Fibroblast of skin of back (primary cell): ENCODE measurements at places on chromosomes 5 and 9.

DNA sequence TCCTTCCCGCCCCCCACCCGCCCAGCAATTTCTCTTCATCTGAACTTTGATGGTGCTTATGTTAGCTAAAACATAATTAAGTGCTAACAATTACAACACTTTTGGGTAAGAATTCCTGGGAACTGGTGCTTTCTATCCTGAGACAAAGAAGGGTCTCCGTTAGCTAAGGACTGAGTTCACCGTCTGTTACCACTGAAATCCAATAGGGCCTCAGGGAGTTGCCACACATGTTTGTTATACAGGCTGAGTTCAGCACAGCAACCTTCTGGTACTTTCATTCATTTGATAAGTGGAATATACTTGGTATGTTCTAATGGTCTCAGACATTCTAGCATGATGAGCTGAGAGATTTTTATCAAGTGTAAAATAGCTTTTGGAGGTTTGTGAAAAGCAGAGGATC, 437.9 kb downstream of the EFNA5 start:
- DNase-seq = no peak

GRCh38 chr9:37989701-37990100, 79.3 kb downstream of the SHB start:
- no peak for DNase-seq

DNA sequence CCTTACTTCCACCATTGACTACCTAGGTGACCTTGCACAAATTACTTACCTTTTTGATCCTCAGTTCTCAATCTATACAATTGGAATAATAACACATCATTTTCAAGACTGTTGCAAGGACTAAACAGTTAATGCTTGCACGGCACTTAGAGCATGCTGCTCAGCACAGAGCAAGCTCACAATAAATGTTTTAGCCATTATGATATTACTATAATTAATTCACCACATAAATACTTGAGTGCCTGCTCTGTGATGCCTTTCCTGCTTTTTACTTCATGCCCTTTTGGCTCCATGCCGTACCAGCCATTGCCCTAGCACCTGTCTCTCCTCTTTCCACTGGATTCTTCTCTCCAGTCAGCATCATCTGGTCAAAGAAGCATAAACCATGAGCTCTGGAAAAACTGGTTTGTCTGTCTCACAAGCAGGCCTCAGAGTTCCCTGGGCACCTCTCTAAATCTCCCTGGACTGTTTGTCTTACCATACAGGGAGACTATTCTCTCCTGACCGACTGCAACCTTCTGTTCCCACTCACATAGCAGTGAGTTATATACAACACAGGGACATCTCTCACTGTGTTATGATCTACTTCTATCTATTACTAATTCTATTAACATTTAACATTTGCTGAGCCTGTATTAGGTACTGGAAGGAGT, 260.4 kb upstream of the ADRA1B start:
- DNase-seq = no peak

GRCh38 chr5:141935538-141935937, 11.9 kb downstream of the DELE1 start:
- DNase-seq = no peak

DNA sequence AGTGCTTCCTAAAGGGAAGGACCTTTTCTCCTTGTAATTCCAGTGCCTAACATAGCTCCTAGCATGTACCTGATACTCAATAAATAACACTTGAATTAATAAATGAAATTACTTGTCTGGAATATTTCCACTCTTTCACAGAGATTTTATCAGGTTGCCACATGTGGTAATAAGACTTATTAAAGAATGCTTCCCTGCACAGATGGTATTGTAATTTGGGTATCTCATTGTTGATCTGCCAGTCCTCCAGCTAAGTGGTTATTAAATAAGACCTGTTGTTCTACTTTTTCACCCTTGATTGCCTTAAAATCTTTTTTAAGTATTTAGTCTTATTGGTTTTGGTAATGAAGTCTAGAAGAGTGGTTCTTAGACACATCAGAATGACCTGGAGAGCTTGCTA, 28.1 kb upstream of the CETN3 start:
- no peak for DNase-seq

- DNase-seq = no peak
These were observed 9.4 kb downstream of the CCDC180 start for GRCh38 chr9:97316904-97317303.

GRCh38 chr9:27339661-27340284, 42.8 kb upstream of the EQTN start:
- no peak for DNase-seq

GRCh38 chr9:36960575-36960955, 73.5 kb downstream of the PAX5 start:
- DNase-seq = no peak

DNA sequence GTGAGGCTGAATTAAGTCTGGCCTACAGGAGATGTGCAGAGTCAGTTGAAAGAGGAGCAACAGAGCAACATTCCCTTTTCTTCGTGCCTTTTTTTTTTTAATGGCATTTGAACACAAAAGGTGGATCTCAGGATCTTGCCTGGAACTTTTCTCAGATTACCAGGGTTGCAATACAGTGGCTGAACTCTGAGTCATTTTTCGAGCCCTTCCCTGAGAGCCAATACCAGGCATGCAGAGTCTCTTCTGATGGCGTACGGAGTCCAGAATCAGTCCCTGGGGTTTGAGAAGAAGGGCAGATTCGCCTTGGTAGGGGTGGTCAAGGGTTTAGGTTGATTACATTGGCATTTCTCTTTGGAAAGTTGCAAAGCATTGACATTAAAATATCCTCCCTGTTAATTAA, 271.5 kb downstream of the GAS1 start:
- DNase-seq = no peak

DNA sequence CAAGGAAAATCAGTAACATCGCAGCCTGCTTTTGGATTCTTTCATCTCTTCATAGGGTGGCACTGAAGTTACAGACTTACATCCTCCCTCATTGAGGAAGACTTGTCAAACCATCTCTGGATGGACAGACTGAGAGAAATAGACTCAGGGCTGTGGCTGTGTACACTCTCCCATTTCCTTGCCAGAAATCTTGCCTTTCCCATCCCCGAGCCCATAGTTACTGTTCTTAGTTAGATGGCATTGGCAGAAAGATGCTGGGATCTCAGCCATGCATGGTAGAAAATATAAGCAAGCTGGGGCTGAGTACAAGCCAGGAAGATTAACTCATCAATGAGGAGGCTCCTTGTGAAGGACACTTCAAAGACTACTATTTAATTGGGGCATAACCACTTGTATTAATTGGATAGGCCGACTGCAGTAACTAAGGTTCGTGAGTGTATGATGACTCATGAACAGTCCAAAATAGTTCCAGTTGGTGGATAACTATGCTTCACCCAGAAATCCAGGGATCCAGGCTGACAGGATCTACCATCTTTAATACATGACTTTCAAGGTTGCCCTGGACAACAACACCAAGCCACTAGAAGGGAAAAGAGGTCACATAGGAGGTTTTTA, 137.9 kb downstream of the TMEM38B start:
- no peak for DNase-seq

DNA sequence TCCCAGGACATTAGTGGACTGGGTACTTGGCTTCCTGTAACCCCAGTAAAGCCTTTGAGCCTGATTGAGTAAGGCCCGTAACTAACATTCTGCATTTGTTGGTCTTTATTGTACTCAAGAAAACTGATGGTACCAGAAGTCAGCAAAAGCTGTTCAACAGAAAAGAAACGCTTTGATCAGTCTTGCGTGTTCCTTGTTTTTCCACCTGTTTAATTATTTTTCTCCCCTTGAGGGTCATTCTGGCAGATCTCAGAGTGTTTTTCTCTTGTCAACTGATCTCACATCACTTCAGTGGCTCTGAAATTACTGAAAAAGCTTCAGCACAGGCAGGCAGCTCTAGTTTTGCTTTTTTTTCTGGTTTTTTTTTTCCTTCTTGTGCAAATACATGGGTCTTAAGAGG, 6.1 kb upstream of the TMEM268 start:
- no peak for DNase-seq

GRCh38 chr5:111933086-111933485, 176.1 kb upstream of the NREP start:
- peak; percentile 80 for DNase-seq

GRCh38 chr5:159324102-159324755, 6.1 kb downstream of the IL12B start:
- peak; percentile 73 for DNase-seq

- no peak for DNase-seq
These were observed 25.4 kb downstream of the NREP start for GRCh38 chr5:111731638-111732037.

GRCh38 chr9:136609838-136610311, 52.8 kb upstream of the EGFL7 start:
- DNase-seq = no peak

DNA sequence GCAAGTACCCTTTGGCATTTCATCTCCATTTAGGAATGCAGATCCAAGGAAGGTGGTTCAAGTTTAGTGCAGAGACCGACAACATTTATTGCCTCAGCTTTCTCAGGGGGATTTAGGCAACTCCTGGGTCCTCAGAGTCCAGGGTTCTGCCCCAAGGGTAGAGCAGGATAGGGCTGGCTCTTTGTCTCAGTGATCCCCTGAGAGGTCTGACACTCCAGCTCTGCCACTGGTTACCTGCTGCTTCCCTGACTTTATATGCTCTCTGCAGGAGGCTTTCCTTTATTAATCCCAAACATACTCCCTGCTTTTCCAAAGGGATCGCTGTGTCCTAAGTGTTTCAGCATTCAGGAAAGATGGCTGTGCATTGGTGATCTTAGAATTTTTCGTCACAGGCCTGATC, 37.2 kb downstream of the TRPC7 start:
- DNase-seq = no peak
